ENCODE measurements at places on chromosomes 2 and 18.
A peak's percentile ranks its signal among the peaks of the same experiment; 100 is the strongest.

GRCh38 chr2:146238254-146238966, 1606.4 kb upstream of the ACVR2A start:
- DNase-seq: no peak

GRCh38 chr2:53813151-53813550, 26.3 kb downstream of the ERLEC1 start:
- DNase-seq: no peak

DNA sequence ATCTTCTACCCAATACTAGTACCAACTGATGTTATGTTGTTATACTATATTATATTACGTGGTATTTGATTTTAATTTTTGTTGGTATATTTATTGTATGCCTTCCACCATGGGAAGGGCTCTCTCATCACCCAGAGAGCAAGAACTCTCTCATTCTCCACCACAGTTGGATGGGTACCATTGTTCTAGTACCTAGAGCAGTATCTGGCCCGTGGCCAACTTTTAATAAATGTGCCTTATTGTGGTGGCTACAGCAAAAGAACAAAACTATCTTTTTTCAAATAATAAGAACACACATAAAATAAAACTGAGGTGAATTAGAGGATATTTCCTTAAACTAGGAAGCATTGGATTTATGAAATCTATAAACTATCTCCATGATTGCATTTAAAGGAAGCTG, 71.8 kb downstream of the PID1 start:
- no peak for DNase-seq

- no peak for DNase-seq
These were observed 101.2 kb downstream of the SETBP1 start for GRCh38 chr18:44781886-44782285.

GRCh38 chr2:76197428-76197827, 486.7 kb upstream of the GCFC2 start:
- DNase-seq: no peak

GRCh38 chr18:56505293-56505692, 133.1 kb downstream of the TXNL1 start:
- no peak for DNase-seq

GRCh38 chr2:147197754-147198483, 646.9 kb upstream of the ACVR2A start:
- no peak for DNase-seq

DNA sequence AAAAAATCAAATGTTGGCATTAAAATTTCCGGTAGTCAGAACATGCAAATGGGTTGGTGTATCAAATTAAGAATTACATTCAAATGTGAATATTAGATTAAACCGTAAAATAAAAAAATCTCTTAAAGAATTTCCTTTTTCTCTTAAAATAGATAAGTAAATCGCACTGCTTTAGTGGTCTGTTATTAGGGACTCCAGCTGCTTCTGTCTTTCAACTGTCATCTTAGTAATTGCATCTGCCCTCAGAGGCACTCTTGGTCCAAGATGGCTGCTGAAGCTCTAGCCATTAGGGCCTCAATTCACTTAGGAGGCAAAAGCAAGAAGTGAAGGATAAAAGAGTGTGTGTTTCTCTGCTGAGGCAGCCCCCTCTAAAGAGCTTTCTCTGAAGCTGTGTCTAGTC, 132.4 kb downstream of the MGAT5 start:
- DNase-seq: no peak

GRCh38 chr2:20061476-20061875, 10.0 kb upstream of the LAPTM4A start:
- no peak for DNase-seq

GRCh38 chr2:96097951-96098823, 18.2 kb downstream of the ADRA2B start:
- DNase-seq: no peak

DNA sequence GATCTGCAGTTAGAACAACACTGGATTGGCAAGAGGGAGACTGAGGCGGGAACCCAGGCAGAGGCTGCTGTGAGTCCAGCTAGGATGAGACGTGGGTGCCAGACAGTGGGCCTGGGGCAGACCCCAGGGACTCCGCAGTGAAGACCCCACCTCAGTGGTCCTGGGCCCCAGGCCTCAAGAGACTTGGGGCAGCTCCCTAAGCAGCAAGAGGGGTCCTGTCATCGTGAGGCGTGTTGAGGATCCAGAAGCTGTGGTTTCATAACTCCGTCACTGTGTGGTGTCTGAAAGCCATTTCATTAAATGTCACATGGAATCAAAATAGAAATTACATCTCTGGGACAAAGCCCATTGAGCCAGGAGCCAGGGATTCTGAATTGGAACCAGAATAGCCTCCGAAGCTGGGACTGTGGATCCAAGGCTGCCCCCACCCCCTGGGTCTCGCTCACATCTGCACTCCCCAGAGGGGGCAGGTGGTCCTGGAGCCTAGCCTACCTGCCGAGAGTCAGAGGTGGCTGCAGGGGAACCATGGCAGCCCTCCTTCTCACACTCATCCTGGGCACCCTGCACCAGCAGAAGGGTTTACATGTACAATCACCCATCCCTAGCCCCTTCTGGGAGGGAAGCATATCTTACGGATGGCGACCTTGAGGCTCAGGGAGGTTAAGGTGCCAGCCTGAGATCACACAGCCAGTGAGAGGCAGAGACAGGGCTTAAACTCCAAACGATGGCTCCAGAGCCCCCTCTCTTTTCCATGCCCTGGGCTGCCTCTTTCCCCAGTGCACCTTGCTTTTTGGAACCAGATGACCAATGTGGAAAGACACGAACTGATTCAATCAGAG, 23.2 kb downstream of the RRM2 start:
- no peak for DNase-seq

DNA sequence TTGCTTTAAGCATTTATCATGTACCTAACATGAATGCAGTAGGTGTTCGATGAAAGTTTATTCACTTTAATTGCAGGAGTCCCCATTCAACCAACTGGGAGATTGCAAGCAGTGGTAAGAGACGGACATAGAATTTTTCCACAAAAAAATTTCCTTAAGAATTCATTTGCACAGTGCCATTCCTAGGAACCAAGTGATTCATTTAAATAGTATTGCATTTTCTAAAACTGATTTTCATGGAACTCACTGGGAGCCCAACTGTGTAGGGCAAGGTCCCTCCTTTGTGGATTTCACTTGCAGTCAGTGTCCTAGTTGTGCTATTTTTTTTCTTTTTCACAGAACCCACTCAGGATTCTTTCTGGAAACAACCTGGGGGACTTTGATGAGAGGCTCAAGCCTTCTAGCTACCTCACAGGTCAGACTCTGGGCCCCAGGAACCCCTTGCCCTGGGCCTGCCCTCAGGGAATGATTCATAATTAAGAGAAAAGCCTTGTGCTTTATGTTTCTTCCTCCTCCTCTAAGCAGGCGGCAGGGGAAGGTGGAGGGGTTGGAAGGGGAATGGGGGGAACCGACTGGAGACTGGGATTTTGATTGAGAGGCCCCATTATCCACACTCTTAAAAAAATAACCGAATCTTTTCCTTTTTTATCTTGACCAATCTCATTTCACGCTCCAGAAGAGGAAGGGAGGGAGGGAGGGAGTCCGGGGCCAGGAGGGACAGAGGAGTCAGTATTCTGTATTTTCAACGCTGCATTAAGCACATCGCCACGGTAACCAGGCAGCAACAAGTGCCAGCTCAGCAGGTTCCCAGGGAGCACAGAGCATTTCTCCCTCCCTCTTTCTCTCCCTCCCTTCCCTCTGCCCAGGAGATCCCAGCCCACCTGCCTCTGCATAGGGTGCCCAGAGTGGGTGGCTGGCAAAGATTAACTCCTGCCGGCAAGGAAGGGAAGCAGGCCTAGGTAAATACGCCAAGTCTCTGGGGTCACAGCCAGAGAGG, 51.8 kb downstream of the PSD4 start:
- no peak for DNase-seq

GRCh38 chr18:50039746-50040145, 155.2 kb downstream of the MYO5B start:
- DNase-seq: no peak

GRCh38 chr2:133884739-133885381, 316.6 kb upstream of the NCKAP5 start:
- no peak for DNase-seq

DNA sequence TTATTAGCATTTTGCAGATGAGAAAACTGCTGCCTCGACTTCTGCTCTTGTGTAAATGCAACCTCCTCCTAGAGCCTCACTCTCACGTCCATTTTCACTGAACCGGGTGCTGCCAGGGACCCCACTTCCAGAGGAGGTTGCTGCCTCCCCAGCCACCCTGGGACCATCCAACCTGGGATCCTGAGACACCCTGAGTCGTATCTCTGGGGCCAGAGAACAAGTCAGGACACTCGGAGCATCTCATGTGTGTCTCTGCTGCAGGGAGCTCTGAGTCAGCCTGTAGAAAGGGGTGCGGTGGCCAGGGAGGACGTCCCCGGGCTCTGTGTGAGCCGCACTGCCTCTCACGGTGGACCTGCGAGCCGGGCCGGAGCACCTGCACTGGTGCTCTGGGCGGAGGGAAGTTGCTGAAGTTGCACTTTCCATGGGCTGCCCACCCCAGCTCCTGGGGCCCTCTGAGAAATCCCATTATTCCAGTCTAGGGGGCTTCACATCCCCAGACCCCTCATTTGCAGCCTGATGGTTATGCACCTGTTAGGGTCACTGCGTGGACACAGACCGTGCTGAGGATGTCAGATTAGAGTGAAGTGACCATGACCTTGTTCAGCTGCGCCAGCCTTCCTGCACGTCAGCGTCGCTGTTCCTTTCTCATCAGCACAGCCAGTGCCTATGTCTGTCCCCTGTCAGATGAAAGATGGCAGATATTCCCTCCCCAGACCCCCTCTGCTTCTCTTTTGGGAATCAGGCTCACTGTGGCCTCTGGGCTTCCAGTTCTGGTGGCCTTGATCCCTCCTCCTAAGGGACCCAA, 230.4 kb downstream of the KLHL29 start:
- DNase-seq: no peak

- no peak for DNase-seq
These were observed 98.9 kb downstream of the CYRIA start for GRCh38 chr2:16566701-16567100.

GRCh38 chr2:97676620-97677019, 7.1 kb downstream of the C2orf92 start:
- DNase-seq: no peak

GRCh38 chr2:230895536-230896345, 29.3 kb downstream of the GPR55 start:
- DNase-seq: no peak

DNA sequence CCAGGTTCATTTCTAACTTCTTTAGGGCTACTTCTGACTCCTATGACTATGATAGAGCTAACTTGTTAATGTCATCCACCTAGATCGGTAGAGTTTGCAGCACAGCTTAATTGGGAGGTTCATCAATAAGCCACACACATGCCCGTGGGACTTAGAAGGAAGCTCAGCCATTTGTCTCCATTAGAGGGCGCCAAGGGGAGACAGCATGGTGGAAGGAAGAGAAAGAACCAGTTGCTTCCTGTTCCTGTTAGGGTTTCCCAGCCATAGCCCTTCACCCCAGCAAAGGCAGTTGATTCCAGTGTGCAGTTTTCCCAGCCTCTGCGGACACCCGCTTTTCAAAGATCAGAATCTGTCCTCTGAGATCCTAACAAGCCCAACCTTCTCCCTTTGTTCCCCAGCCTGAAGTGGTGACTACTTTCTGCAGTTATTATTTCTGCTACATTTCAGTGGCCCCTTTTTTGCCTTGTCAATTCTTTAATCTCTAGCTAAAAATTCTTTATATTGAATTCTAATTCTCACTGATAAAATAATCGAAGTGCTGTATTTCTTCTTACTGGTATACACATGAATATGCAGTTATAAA, 30.3 kb downstream of the MAIP1 start:
- DNase-seq: peak; percentile 41

DNA sequence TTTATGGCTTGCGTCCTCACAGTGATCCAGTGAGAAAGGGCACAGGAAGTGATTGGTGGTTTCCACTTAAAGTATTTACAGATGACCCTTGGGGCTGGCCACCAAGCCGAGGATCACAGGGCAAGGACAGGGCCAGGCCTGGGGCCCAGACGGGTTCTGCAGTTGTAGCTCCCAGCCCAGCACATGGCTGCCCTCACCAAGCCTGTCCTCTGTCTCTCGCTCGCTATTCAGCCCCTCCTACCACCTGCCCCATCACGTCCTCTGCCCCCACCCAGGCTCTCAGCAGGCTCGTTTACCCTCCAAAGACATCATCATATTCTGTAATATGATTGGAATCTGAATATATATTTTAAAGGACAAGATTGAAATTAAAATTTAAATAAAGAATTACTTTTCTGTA, 246.0 kb downstream of the KLHL29 start:
- DNase-seq: no peak

GRCh38 chr2:159737292-159737916, 25.1 kb downstream of the MARCHF7 start:
- DNase-seq: no peak

DNA sequence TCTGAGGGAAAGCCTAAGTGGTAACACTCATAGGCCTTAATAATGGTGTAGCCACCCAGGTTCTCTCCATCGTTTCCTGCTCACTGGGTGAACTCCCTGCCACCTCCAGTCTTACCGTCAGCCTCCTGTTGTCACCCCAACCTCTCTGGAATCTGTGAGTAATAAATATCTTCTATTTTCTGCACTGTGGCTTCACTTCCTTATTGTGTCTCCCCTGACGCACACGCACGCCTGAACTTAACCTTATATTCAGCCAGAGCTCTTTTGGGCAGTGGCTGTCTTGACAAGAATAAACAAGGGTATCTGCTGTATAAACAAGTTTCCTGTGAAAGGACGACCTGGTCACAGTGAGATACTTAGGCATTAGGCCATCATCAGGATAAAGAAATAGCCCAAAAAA, 467.2 kb downstream of the SPAG16 start:
- no peak for DNase-seq

DNA sequence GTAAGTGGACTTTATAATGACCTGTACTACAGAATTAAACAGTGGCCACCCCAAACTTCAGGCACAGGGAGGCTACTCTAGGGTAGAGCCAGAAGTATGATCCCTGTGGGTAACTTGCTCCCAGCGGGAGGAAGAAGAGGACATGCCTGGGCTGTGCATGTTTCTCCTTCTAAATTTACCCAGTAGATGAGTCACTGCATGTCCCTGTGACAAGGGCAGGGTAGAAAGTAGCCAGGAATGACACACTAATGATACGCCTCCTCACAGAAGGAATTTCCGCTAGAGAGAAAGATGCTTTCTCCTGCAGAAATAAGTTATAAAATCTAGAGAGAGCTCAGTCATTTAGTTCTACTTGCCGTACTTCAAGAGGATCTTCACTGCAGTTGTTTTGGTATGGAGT, 7.5 kb downstream of the ACYP2 start:
- no peak for DNase-seq

GRCh38 chr2:153823880-153824279, 47.8 kb upstream of the GALNT13 start:
- DNase-seq: no peak

DNA sequence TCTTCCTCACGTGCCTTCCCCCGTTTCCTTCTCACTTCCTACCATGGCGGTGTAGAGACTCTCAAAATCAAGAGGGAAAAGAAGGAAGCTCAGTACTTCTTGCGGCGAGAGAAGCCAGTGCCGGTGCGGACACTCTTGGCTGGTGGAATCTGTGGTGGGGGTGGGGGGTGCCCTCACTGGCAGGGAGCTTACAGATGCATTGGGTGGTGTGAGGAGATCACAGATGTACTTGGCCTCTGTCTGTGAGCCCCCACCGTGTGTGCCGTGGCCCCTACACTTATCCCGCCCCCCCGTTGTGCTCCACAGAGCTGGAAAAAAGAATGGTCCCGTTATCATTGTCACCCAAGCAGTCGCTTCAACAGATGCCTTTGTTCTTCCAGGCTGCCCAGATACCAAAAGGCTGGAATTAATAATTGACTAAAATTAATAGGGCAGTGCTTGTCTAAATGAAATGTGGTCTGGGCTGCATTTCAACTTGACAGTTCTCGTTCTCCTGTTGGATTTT, 79.8 kb downstream of the VAPA start:
- no peak for DNase-seq

GRCh38 chr18:51390702-51391101, 193.2 kb upstream of the MEX3C start:
- no peak for DNase-seq

Measured in activated CD4-positive, alpha-beta T cell treated with anti-CD3 and anti-CD28 coated beads for 24 hours (primary cell).